ENCODE measurements at places on chromosomes 5 and 9.

DNA sequence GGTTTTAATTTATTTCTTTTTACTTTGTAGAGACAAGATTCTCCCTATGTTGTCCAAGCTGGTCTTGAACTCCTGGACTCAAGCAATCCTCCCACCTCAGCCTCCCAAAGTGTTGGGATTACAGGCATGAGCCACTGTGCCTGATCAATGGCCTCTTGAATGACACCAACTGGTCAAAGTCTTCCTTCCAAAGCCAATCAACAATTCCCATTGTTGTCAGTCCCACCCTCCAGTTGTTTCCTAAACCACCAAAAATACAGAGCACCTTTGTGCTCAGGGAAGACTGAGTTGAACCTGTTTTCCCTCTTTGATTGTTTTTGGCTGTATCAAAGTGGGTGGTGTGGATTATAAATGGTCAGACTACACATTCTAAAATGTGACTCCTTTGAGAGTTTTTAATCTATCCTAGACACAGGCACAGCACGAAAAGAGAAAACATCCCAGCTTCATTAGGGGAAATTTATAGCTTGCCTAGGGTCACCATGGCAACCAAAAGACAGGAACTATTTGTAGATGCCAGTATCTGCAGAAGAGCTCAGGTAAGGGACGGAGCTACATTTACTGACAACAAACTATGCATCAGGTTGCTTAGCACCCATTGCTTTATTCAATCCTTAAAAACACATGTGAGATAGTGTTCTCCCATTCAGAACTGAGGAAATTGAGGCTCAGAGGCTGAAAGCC, 27.6 kb upstream of the ATP6V1G1 start:
- peak; percentile 38 for DNase-seq

DNA sequence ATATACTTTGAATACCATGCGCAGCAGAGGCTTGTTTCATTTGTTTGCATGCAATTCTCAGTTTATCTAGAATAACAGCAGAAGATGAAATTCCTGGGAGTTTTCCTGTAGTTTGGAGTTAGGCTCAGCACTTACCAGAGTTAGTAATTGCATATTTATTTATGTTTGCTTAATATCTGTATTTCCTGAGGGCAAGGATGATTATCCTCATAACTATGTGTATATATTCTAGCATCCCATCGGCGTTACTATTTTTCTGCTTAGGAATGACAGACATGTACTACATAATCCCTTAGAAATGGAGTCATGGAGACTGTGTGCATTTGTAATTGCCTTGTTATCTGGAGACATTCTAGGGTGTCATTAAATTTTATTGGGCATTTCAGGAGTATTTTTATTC, 1184.8 kb downstream of the DTWD2 start:
- no peak for DNase-seq

DNA sequence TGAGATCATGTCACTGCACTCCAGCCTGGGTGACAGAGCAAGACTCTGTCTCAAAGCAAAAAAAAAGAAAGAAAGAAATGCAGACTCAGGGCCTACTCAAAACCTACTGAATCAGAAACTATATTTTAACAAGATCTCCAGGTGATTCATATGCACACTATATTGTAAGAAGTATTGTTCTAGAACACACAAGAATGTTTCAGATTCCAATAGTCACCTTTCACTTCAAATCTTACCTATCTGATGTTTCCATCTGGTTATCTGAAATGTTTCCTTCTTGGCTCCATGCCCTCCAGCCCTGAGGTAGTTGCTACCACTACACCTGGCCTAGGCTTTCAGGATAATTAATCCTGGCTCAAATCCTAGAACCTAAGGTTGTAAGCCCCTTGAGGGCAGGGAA, 36.8 kb upstream of the SNX2 start:
- DNase-seq = no peak

GRCh38 chr5:13946111-13946510, 1.6 kb upstream of the DNAH5 start:
- no peak for DNase-seq

DNA sequence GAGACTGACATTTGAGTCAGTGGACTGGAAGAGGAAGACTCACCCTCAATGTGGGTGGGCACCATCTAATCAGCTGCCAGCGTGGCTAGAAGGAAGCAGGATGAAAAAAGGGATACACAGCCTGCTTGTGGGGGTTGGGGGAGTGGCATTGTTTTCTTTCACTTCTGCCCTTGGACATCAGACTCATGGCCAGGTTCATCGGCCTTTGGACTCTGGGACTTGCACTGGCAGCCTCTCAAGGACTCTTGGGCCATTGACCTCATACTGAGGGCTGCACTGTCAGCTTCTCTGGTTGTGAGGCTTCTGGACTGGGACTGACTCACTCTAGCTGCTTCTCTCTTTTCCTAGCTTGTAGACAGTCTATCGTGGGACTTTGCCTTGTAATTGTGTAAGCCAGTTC, 374.9 kb downstream of the TLE1 start:
- no peak for DNase-seq

- DNase-seq = no peak
Measured at GRCh38 chr5:172837640-172838039, 3.6 kb downstream of the ERGIC1 start.

DNA sequence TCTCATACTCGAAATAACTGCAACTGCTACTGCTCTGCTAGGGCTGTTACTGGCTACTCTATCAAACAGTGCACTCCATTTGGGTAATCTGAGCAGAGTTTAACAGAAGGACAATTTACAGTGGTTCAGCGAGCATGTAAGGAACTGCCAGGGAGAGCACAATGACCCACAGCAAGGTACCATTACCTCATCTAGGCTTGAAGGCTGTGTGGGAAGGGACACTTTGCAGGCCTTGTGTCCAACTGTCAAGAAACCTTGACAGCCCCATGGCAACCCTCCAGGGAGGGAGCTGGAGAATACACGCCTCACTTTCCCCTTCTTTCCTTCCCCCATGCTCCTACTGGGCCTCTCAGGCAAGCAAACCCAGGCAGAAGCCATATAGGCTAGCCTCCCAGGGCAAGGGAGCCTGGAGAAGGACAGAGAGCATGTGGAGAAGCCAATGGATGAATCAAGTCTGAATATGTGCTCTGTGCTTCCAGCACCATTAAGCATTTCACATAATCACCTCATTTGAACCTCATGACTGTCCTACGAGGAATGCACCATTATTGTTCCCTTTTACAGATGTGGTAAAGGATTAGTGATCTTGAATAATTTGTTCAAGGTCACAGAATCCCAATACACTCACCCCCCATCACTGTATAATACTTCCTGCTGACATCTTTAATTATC, 49.9 kb upstream of the JAK2 start:
- no peak for DNase-seq

- DNase-seq = peak; percentile 72
Measured at GRCh38 chr5:132655821-132656773, 1.9 kb upstream of the IL13 start.

GRCh38 chr5:135240781-135241360, 158.2 kb downstream of the MACROH2A1 start:
- no peak for DNase-seq

DNA sequence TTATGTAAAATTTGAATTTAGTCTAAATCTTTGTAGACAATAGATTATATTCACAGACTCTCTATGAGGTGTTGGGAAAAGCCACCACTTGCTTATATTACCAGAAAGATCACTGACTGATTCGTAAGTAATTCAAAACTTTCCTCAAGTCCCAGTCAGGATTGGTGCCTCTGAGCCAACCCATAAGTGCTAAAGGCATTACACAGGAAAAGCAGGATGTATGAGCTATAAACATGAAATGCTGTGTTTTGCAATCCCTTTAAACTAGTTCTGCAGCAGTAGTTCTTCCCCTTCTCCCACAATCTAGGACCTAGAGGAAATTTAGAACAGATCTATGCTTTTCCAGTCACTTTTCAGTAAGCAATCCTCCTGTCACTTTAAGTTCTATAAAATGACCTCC, 48.0 kb downstream of the SHLD3 start:
- DNase-seq = no peak

DNA sequence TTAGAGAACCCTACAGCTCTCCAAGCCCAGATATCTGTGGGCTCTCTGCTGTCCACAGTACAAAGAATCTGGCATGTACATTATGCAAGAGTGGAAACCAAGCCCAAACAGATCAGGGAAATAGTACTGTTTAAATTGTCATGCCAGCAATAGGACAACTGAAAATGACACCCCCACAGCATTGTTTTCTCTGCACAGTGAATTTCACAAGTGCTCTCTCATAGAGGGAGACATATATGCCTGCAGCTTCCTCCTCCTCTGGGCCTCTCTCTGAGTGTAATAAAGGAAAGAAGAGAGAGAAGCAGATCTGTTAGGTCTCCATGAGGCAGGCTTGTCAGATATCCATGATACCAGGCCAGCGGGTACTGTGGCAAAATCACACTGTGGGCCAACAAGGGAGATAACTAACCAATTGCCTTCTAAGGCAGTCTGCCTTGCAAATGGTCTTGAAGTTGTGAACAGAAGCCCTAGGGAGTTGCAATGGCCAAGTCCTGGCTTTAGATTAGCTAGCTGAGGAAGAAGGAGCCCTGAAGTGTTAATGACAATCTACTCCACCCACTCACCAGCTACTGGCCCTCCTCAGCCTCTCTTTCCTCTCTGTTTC, 54.4 kb upstream of the JMY start:
- no peak for DNase-seq

DNA sequence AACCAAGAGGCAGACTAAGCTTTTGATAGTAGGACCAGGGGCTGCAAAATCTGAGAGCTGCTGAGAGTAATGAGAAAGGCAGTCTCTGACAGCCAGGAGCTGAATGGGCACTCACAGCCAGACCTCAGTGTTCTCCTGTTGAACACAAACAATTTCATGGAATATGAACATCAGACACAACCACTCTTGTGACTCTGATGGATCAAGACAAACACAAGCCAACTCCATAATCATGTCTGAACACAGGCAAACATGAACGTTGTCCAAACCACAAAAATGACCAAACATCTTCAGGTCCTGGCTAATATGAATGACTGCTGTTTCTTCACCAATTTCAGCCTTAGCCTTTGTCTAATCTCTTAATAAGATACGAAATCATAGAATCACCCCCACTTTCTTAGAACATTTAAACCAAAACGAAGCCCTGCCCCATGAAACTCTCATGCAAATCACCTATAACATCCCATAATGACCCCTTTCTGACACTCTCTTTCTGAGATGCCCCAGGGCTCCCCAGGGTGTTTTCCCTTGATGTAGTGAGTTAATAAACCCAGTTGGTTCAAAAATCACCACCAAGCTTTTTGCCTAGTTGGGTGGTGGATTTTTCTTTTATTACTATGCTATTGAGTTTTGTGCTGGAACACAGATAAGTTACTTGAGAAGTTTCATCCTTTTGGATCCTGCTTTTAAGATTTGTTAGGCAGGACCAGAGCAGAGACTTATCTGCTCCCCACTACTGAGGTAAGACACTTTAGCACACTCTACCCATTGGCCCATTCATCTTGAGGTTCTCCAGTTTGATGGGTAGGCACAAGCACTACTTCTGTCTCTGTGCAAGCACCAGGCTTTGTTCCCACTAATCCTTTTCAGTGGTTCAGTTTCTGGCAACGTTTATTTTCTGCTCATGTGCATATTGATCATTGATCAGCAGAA, 5.9 kb upstream of the ERAP2 start:
- no peak for DNase-seq

DNA sequence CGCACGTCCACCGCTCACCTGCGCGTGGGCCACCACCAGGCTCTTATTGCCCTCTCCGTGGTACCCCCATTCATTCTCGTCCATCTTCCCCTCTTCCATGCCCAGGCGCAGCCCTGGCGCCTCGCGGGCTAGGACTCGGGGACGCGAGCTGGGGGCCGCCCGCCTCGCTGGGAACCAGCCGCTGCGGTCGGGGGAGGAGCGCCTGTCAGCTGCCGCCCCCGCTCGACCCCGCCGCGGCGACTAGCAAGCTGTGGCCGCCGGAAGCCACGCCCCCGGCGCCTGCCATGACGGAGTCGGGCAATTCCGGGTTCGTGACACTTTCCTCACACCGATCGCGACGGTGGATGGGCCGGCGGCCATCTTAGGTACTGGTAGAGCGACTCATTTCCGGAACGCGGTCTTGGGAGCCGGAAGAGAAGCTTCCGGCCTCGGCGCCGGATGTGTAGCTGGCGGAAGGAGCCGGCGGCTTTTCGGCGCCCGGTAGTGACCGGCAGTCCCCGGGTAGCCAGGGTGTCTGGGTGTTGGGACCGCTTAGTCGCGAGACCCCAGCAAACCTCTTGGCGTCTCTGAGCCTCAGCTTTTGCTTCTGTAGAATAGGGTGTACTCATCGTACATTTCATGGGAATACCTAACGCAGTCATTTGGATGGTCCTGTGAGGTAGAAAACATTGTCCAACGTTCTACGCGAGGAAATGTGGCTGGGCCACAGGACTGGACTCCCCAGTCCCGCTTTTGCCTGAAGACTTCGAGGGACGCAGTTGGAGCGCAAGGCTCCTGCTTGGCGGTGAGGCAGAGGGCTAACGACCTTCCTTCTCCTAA, at the start of gene IPPK:
Gene IPPK (minus strand): TSS at position 242 of the 819 bp plus-strand sequence. CDS start 143 bp downstream, at position 99.
- peak; percentile 99 for DNase-seq

DNA sequence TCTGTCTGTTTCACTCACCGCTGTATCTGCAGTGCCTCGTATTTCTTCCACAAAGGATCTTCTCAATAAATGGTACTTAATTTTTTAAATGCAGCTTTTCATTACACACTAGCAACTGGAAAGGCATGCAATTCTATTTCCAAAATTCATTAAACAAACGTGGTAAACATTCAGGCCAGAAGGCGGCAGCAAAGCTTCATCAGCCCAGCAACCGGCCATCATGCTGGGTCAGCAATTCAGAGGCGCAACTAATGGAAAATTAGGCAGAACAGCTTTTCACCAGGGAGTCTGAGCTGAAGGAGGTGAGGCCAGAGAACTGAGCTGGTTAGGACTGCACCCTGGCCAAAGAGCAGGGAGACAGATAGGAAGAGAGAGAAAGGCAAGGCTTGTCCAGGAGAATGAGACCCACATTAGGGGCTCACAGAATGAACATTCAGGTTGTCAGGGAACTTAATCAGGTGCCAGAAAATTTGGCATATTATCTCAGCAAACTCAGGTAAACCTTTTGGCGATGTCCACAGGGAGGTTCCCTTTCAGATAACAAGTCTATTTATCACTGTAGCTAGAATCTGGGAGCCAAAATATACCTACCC, 17.7 kb upstream of the RNF180 start:
- peak; percentile 73 for DNase-seq

- no peak for DNase-seq
Measured at GRCh38 chr9:93194221-93194625, 10.3 kb downstream of the WNK2 start.

DNA sequence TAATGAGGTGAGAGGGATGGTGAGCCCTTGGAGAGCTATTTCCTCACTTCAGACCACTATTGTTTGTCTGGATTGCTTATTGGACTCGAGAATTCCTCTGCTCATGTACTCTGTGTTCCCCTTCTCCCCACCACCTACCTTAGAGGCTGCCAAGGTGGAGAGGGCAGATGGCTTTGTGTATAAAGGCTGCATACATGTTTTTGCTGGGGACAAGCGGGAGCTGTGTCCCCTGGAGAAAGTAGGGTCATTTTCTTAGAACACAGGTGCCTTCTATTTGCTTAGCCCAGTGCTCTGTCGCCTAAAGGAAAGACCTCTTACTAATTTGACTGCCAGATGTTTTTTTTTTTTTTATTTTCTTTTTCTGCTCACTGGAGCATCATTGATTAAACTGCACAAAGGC, 29.7 kb downstream of the RASGRF2 start:
- DNase-seq = no peak
